ENCODE measurements at places on chromosomes 6 and 20. TPM values are rescaled to one million over a fixed set of nuclear protein-coding genes. Genes with fewer than 3 reads are reported as not detected.

EEF1A1 gene
- 13,436 TPM for total RNA-seq

CST5 gene
- not detected for total RNA-seq

CRISP3 gene
- not detected for total RNA-seq

MYL9 gene
- total RNA-seq: 172 TPM

CST4 gene
- not detected for total RNA-seq

HAO1 gene
- total RNA-seq: not detected
